ENCODE measurements at places on chromosomes 4 and X. TPM values are rescaled to one million over a fixed set of nuclear protein-coding genes. Genes with fewer than 3 reads are reported as not detected.

The FGG gene
- polyA plus RNA-seq: not detected

The TCEAL2 gene
- 23.1 TPM for polyA plus RNA-seq

The TLR8 gene
- 0.32 TPM for polyA plus RNA-seq

The SLC4A4 gene
- 4.1 TPM for polyA plus RNA-seq

The HELT gene
- polyA plus RNA-seq: not detected

The ASB11 gene
- polyA plus RNA-seq: 0.05 TPM

The S100P gene
- 22.5 TPM for polyA plus RNA-seq

The ASB12 gene
- polyA plus RNA-seq: 0.59 TPM

The PABPC1L2B gene
- not detected for polyA plus RNA-seq

The PABPC4L gene
- 9.6 TPM for polyA plus RNA-seq

The CFAP99 gene
- polyA plus RNA-seq: 0.79 TPM

The FRMD7 gene
- polyA plus RNA-seq: 1.1 TPM

The SORBS2 gene
- polyA plus RNA-seq: 73.3 TPM

The MSX1 gene
- 1.2 TPM for polyA plus RNA-seq

The SH3D19 gene
- polyA plus RNA-seq: 32.1 TPM

The PNMA6A gene
- polyA plus RNA-seq: 6.1 TPM

The GPR82 gene
- 0.18 TPM for polyA plus RNA-seq

All from left renal pelvis (tissue), 4 donors.